Left lobe of liver (tissue), 2 donors: ENCODE measurements at places on chromosomes 1 and 21. TPM values are rescaled to one million over a fixed set of nuclear protein-coding genes. Genes with fewer than 3 reads are reported as not detected.

DNA sequence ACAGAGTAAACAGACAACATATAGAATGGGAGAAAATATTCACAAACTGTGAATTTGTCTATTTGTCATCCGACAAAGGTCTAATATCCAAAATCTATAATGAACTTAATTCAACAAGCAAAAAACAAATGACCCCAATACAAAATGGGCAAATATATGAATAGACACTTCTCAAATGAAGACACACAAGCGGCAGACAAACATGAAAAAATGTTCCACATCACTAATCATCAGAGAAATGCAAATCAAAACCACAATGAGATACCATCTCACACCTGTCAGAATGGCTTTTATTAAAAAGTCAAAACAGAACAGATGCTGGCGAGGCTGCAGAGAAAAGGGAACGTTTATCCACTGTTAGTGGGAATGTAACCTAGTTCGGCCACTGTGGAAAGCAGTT lies 72.7 kb downstream of the SMYD3 start:
- DNase-seq = no peak

- DNase-seq = no peak
Observed at GRCh38 chr1:228876187-228876586, 140.9 kb downstream of the RHOU start.

- DNase-seq = no peak
Observed at GRCh38 chr1:111857194-111857651, 101.5 kb downstream of the DDX20 start.

The DRAXIN gene
- not detected for total RNA-seq
